Cortex of kidney (tissue), 1 donor: ENCODE measurements at places on chromosomes 2 and 18.

DNA sequence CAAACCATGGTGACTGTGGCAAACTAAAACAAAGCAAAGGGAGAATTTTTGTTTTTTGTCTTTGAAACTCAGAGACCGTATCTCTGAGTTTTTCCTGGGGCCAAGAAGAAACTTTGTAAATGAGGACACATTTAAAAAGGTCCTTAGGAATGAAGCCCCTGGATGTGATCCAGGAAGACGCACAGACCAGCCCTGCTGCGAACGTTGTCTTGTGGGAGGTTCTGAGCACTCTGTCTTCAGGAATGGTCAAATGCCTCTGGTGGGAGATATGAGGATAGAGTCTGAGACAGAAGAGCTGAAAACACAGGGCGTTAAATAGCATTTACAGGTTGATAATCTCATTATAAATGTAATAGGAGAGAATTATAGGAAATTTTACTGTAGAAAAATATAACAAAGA is 893.5 kb upstream of the KLHL29 start:
- no peak for DNase-seq

DNA sequence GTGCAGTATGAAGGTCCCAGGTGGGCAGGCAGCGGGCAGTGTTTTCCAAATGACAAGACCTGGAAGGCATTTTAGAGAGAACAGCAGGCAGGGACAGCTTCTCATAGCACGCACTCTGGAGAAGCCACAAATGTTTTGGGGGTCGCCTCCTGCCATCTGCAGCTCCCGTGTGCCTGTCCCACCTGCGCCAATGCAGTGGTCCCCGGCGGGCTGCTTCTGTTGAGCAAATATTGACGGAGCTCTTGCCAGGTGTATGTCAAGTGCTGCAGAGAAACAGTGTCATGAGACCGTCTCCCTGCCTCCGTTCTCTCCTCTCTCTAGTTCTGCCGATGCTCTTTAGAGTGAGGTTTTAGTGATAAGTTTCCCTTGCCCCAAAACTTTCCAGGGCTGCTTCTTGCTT is 174.8 kb downstream of the LDLRAD4 start:
- no peak for DNase-seq

- DNase-seq, result no peak
Measured at GRCh38 chr2:152611458-152612231, 105.6 kb downstream of the PRPF40A start.

- DNase-seq, result no peak
Measured at GRCh38 chr2:195470622-195471021, 186.4 kb upstream of the SLC39A10 start.

DNA sequence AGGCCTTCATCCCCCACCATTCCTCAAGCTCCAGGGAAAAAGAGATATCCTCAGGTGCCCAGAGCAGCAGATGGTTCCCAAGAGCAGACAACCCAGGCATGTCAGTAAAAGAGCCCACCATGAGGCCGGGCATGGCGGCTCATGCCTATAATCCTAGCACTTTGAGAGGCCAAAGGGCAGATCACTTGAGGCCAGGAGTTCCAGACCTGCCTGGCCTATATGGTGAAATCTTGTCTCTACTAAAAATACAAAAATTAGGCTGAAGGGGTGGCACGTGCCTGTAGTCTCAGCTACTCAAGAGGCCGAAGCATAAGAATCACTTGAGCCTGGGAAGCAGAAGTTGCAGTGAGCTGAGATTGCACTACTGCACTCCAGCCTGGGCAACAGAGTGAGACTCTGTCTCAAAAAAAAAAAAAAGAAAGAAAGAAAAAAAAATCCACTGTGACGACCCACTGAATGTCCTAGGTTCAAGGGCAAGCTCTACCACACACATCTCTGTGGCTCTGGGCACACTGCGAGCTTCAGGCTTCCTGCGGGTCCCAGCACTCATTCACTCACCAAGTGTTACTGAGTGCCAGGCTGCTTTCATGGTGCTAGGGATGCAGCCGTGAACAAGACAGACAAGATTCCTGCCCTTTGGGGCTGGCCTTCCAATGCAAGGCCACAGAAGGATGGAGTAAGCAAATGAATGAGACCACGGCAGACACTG is 6.5 kb upstream of the DUSP2 start:
- DNase-seq, result no peak

- no peak for DNase-seq
Measured at GRCh38 chr2:14492920-14493503, 139.5 kb upstream of the LRATD1 start.

DNA sequence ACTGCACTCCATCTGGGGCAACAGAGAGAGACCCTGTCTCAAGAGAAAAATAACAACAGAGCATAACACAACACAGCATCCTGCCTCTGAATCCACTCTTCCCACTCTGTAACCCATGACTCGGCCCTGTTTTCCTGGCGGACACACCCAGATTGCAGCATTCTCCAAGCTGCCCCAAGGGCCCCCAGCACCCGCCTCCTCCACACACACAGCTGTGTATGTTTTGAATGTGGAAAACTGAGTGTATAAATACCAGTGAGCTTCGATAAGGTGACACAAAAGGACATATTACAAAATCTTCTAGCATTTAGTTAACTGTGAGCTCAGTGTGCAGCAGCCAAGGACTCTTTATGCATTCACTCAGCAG is 13.0 kb downstream of the IMPA2 start:
- no peak for DNase-seq

DNA sequence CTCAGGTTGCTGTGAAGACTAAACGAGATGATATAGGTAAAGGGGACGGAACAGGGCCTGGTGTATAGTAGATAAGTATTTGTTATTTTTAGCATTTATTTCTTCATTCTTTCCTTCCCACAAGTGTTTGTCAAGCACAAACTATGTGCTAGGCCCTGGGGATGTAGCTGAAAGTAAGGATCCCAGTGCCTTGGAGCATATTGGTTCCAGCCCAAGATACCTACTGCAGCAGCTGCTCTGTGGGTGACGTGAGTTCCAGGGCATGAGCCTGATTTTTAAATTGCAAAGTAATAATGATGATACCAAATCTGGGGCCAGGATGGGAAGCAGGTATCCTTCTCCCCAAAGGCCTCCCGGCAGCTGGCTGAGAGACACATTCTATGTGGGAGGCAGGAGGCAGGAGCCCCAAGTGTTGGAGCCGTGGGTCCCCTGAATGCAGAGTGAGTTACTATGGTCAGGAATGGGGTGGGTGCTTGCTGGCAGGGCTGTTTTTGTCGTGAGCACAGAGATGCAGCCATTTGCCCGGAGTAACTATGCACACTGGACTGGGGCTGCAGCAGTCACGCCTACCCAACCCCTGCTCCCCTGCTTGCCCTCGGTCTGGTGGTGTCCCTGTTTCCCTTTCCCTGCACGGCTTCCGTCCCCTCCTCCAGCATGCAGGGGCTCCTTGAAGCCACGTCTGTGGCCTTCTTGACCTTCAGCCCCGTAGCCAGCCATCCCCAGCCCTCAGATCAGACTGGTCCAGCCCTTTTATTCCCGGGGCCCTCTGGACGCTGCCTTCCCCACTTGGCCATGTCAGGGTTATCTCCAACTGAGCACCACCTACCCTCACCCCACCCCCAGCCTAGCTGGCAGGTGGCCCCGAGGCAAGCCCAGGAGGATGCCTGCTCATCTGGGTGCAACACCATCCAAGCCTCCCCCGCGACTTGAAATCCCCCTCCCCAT is 52.4 kb downstream of the INHBB start:
- no peak for DNase-seq

DNA sequence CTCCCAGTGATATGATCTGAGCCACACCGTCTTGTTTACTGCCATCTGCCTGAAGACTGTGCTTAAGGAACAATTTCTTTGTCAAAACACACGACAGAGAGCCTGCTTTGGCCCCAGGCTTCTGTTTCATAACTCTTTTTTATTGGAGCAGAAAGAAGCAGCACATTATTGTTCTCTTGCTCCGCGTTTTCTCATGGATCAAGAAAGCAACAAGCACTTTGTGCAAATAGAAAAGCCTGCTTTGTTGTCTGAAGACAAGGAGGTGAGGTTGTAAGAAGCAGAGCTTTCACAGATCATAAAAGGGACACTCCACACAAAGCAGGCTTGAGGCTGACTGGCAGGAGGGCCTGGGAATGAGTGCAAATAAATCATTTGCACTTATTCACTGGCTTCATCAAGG is 118.3 kb upstream of the FAM136A start:
- no peak for DNase-seq

DNA sequence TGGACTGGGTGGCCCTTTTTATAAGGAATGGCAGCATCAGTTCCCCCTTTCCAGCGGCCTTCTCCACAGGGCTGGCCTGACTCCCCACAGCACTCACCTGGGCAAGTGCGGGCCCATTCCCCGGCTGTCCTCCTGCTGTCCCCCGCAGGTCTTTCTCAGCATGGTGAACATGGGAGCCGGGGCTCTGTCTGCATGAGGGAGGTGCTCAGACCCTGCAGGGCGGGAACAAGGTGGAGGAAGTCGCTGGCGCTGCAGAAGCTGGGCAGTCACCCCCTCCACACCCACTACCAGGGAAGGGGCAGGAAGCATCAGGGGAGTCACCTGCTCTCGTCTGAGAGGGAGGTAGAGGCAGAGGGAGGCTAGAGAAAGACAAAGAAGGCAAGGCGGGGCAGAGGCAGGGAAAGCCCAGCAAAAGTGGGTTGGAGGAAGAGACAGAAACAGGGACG is 12.2 kb downstream of the HES6 start:
- DNase-seq, result no peak

GRCh38 chr2:127413782-127414637 is 4.2 kb upstream of the PROC start:
- DNase-seq, result no peak

DNA sequence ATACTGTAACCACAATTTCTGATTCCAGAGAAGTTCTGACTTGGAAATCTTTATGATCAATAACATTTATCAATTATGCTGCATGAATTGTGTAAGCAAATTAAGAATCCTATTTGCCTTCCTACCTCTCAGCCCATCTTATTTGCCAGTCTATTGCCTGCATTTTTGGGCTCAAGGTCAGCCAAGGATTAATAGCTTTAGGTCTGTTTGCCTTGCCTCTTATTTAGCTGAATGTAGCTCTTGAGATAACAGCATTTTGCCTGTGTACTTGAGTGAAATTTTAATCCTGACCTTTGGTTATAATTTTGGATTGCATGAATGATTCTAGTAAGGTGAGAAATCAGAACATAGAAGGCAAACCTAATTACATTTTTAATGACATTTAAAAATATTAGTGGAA is 51.2 kb downstream of the MYO3B start:
- DNase-seq, result no peak

DNA sequence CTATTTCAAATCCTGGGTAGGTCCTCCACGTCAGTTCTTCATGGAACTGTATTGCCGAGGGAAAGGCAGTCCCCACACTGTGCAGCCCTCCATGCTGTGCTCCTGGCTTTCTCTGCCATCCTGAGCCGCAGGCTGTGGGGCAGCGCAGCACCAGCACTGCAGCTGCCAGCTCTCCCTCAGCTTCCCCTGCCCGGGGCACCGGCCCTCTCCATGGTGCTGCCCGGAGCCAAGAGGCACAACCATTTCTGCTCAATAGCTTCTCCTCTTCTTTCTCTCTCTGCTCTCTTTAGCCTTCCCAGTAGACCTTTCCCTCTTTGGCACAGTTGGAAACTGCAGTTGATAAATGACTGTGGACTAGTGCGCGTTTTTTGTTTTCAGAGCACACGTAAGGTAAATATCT is 12.1 kb downstream of the ANKRD23 start:
- DNase-seq, result no peak

GRCh38 chr2:126715576-126716406 is 59.8 kb downstream of the GYPC start:
- no peak for DNase-seq

DNA sequence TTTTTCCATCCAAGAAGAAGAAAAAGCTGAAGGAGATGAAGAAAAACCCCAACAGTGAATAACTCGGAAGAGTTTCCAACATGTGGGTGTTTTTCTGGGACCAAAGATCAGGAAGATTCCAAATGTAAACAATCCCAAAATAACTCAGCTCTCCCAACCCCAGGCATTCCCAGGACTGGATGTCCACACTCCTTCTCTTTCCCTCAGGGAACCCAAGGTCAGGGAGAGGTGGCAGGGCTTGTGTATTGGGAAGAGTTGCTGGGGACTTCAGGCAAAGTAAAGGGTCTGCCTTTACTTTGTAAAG is 268.0 kb downstream of the DYSF start:
- no peak for DNase-seq

- no peak for DNase-seq
Measured at GRCh38 chr18:43485545-43485963, 208.3 kb upstream of the SYT4 start.

DNA sequence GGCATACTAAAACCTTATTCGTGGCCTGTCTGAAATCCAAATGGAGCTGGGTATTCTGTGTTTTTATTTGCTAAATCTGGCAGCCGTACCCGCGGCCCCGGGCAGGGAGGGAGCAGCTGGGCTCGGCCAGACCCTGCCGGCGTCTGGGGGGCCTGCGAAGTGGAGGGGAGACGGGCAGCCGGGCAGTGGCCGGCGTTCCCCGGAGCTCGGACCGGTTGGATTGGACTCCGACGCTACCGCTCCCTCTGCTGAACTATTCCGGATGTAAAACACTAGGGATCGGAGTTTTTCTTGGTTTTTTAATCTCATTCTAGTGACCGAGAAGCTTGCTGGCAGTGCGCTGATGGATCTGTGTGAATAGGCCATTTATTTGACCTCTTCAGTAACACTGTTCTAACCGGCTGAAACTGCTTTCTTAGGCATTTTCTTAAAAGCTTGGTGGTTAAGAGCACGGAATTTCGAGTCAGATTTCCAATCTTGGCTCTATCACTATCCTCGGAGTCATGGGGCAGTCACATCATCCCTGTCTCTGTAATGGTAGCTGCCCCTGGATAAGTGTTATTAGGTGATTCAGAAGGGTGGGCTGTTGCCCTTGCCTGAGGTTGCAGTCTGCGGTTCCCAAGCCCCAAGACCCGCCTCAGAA is 694 bp downstream of the UNC50 start:
- no peak for DNase-seq

DNA sequence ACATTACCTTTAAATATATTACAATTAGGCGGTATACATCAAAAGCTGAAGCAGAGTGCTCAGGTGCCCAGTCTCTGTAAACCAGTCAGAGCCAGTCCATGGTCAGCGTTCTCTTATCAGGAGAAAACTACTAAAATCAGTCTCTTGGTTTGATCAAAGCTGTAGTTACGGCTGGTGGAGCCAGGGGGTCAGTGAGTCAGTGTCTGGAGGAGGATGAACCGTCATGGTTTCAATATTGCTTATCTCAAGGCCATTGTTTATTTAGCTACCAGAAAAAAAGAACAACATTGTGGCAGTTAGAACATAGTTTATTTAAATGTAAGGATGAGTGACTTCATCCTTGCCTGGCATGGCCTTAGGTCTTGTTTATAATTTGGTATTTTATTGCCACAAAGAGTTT is 71.3 kb upstream of the NYAP2 start:
- DNase-seq, result no peak

GRCh38 chr2:101679037-101679726 is 18.3 kb upstream of the MAP4K4 start:
- DNase-seq, result no peak

GRCh38 chr2:171529914-171530313 is 7.6 kb downstream of the CYBRD1 start:
- no peak for DNase-seq
